8988T (cell line): ENCODE measurements at places on chromosomes 4 and X.
A peak's percentile ranks its signal among the peaks of the same experiment; 100 is the strongest.

GRCh38 chr4:1868293-1868692 is 2.9 kb upstream of the NSD2 start:
- no peak for DNase-seq

GRCh38 chrX:150411656-150412055 is 48.5 kb downstream of the MAMLD1 start:
- no peak for DNase-seq

DNA sequence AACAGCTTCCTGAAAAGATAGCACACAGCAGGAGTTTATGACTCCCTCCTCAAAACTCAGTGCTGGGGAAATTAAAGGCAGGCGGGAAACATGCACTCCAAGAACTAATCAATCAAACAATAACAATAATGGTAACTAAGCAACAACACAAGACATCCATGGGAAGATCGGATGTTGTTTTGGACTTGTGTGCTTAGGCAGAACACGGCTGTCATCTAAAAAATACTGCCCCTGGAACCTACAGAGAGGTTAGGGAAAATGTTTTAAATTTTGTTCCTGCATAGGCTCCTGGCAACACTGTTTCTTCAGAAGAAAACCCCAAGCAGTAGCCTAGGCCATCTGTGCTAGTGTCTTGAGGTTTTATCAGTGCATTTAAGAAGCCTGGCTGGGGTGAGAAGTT is 1378.2 kb downstream of the STIM2 start:
- DNase-seq, result no peak

DNA sequence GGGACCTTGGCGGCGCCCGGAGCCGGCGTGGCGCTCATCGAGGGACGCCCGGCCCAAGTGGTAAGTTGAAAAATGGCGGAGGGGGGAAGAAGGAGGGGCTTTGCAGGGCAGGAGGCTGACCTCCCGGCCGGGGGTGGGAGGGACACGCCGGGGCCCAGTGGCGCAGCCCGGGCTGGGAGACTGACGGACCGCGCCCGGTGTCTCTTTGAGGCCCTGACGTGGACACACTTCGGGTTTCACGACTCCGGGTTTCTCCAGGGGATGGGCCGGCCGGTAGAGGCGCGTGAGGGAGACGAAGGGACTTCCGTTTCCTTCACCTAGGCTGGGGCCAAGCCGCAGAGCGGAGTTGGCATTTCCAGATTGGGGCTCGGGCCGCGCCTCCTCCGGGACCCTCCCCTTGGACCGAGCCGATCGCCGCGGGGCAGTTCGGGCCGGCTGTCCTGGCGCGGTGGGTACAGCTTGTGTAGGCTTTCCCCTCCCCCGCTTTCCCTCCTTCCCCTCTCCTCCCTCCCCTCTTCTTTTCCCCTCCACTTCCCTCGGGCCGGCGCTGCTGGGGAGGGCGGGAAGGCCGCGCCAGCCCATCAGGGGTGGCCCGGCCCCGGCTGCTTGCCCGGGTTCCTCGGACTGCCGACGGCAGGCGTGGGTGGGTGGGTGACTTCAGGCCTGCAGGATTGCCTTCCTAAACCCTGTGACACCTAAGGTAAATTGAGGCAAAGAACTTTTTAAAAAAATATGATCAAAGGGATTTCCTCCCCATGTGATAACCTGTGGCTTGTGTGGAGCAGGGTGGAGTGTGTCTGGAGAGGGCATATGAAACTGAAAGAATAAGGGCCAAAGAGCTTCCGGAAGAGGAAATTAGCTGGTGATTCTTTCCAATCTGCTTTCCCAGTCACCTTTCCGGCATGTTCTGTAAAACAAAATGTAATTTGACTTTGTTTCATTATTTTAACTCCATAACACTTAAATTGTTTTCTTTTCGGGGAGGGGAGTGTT is at the start of gene XIAP:
Gene XIAP (plus strand): TSS at position 208 of the 993 bp plus-strand sequence. CDS start 25,610 bp downstream, outside the sequence.
- DNase-seq, result peak; percentile 38

DNA sequence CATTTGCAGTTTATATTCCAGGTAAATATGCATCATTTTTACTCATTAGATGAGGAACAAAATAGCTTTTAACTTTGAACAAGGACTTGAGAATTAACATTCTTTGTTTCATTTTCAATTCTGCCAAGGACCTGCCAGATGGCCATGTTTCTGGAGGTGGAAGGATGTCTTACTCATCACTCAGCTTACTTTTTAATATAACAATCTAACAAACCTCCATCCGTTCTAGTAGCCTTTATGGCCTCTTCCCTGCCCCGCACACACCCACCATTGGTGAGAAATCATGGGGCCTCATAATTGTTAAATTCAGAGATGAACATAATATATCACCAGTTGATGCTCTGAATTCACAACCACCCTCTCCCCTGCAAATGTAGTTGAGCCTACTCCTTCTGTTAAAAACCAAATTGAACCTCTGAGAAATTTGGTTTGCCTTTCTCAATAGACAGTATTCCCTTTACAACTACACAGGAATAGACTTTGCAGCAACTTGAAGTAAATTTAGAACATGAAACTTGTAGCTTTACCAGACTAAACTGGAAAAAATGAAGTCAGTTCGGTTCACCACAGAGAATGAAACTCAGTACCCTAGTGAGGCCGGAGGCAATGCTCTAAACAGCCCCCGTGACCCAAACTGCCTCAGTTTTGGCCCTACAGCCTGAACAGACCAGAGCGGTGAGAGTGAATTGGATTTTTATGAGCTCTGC is 50.1 kb upstream of the ACSL4 start:
- no peak for DNase-seq

GRCh38 chrX:49773993-49774392 is 55.1 kb upstream of the PAGE4 start:
- no peak for DNase-seq

DNA sequence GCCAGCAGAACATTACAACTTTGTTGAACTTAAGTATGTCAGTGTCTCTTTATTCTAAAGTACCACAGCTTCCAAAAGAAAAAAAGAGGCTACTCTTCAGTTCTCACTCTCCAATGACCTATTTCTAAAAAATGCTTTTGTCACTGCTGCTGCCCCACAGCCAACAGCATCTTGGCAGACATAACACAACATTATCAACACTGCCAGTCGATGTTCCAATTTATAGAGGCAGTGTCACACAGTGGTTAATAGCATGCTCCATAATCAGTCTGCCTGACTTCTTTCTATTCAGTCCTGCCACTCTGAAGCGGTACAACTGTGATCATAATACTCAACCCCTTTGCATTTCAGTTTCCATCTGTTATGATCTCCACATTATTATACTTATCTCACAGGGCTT is 69.2 kb downstream of the PLS3 start:
- no peak for DNase-seq

DNA sequence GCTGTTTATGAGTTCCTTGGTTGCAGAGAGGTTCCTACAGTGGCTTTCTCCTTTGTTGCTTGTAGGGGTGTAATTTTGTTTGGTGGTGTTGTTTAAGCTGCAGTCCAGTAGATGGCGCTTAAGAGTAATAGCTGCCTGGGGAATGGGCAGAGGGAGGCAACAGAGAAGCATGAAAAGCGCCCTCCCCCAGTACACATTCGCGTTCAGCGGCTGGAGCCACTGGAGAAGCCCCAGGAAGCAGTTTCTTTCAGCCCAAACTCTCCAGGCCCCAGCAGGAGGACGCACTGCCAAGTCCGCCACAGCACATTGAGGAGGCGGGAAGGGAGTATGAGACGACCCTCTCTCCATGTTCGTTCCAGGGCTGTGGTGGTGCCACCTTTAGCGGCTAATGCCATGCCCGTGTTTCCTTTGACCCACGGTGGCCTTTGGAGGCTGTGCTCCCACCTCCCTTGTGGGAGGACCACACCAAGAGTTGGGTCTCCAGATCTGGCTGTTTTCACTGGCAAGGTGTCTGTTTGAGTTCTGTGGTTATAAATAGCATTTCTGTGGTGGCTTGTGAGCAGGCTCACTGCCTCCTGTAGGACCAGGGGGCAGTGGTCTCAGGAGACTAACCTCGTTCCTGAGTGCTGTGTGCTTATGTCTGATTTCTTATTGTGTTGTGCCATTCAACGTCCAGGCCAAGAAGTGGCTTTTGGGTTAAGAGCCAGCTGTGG is 252.3 kb downstream of the ARHGAP10 start:
- peak; percentile 33 for DNase-seq

- no peak for DNase-seq
These were observed 513.9 kb downstream of the ARAP2 start for GRCh38 chr4:35730414-35730813.

- DNase-seq, result no peak
These were observed 164.9 kb upstream of the KLF3 start for GRCh38 chr4:38499101-38499500.

- no peak for DNase-seq
These were observed 61.6 kb upstream of the TEX13A start for GRCh38 chrX:105282077-105282476.

- no peak for DNase-seq
These were observed 77.8 kb downstream of the RS1 start for GRCh38 chrX:18594079-18594478.

DNA sequence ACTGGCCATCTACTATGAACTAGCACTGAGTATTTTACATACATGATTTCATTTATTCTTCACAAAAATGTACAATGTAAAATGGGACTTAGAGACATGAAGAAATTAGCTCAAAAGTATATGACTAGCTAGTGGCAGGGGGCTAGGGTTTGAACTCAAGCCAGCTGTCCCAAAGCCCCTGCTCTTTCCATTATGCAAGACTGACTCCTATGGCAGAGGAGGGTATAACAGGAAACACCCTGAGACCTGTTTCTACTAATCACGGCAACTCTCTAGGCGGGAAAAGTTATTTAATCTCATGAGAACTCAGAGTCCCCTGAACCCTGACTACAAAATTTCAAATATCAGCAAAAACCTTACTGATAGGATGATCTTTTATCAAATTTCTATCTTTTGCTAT is 150.6 kb downstream of the PRDM5 start:
- DNase-seq, result no peak

DNA sequence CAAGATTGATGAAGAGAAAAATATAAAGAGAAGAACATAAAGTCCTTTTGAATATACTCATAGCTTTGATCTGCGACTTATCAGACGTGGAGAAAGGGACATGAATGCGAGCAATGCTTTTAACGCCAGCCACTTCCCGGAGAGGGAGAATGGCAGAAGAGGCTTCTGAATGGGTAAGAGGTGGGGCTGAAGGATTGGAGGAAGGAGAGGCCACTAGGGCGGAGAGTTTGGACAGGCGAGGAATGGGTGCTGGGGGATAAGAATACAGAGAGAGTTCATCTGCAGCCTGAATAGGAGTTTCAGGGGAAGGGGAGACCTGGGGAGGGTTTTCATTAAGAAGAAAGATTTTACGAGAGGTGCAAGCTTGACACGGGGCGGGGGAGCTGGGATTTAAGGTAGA is 2534.9 kb downstream of the PCDH7 start:
- no peak for DNase-seq

DNA sequence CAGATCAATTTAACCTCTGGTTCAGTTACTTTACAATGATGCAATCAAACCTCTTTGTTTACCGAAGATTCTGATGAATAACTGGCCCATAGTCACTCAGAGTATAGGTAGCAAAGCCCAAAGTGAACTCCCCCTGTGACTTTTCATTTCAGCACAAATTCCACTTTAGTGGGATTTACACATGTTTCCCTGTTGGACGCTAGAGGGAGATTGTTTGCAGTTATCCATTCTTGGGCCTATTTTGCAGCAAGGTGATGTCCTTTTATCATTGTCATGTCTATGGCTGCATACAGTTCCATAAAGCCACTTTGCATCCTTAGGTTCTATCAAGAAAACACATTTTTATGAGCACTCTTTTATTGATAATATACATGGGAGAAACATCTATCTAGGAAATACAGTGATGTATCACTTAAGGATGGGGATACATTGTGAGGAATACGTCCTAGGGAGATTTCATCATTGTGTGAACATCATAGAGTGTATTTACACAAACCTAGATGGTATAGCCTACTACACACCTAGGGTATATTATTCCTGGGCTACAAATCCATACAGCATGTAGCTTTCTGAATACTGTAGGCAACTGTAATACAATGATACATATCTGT is 14.5 kb upstream of the DKK2 start:
- no peak for DNase-seq

DNA sequence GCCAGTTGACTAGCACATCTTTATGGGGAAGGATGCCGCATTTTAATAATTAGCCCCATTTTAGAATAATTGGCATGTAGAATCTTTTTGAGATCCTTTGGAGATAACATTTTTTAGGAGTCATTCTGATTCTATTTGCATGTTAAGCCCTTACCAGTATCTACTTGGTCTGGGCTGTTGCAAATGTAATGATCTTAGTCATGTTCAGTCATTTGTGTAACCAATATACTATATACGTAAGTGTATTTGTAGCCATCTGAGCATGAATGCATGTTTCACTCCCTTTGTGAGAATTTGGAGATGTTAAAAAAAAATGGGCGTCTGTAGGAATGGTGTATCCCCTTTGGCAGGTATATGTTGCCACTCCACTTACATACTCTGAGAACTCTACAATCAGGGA is 119.1 kb downstream of the TEX13A start:
- DNase-seq, result no peak

GRCh38 chrX:117335209-117335608 is 781.4 kb downstream of the KLHL13 start:
- DNase-seq, result no peak

DNA sequence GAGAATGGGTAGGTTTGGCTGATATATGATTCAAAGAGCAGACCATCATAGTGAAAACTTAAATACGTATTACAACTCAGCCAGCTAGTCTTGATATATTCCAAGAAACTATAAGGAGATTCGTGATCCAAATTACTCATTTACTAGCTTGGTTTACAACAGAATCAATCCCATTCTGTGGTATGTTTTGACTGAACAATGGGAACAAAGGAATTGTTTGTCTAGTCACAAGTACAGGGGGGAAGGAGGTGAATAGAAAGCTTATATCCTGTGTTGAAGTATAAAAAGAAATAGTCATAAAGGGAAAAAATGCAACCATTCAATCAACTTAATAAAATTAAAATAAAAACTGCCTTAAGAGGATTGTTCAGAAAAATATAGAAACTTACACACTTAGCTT is 17.0 kb downstream of the C4orf54 start:
- DNase-seq, result no peak

- DNase-seq, result no peak
These were observed 17.3 kb downstream of the NIPAL1 start for GRCh38 chr4:48033825-48034413.

- no peak for DNase-seq
These were observed 672.9 kb downstream of the ADGRL3 start for GRCh38 chr4:61872983-61873382.

DNA sequence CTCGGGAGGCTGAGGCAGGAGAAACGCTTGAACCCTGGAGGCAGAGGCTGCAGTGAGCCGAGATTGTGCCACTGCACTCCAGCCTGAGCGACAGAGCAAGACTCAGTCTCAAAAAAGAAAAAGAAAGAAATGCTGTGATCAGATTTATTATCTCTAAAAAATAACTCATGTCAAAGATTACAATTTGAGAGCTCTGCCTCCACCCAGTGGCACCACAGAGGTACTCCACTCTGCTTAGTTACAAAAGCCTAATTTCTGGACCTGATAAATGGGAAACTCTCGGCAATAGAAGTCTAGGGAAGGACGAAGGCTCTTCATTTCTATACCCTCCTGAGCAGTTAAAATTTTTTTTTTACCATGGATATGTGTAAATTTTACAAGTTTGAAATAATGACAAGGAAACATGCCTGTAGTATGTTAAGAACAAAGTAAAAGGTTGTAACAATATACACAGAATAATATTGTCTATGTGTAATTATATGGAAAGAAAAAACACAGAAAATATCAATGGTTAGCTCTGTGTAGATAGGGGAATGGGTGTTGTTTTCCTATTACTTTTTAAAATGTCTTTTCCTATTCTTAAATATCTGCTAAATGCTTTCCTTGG is 149.8 kb downstream of the STIM2 start:
- DNase-seq, result no peak

GRCh38 chr4:169314906-169315305 is 44.1 kb upstream of the SH3RF1 start:
- no peak for DNase-seq
